ENCODE measurements at places on chromosomes 5 and 9.

GRCh38 chr5:73960426-73960825 lies 334.4 kb downstream of the ARHGEF28 start:
- no peak for DNase-seq

DNA sequence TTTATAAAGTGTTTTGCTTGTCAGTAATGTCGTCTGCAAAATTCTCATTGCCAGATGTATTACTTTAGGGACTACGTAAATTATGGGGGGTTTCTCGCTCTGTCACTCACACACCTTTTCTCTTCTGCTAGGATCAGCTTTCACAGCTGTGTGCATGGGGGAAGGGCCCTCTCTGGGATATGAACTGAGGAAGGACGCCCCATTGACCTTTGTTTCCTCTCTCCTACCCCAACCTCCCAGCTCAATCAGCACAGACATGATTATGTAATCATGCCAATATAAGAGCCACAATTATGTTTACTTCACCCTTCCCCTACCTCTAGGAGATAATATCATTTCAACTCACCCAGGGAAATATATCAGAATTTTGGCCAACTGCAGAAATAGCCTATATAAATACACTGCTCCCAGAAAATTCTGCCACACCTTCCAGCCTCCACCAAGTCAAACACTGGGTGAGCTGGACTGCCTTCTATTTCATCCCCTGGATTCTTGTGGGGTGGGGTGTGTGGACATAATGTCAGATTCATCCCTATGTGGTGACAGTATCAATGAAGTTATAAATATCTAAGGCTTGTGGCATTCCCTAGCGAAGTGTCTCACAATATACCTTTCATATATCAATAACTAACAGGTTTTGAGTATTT lies 12.6 kb upstream of the SEMA5A start:
- DNase-seq, result no peak

GRCh38 chr9:121786998-121787422 lies 135.6 kb downstream of the DAB2IP start:
- no peak for DNase-seq

DNA sequence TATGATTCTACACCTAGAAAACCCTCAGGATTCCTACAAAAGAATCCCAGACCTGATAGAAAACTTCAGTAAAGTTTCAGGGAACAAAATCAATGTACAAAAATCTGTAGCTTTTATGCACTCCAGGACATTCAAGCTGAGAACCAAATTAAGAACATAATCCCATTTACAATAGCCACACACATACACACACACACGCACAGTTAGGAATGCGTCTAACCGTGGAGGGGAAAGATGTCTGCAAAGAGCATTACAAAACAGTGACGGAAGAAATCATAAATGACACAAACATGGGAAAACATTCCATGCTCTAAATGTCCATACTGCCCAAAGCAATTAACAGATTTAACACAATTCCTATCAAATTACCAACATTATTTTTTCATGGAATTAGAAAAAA lies 51.4 kb upstream of the CAST start:
- DNase-seq, result no peak

GRCh38 chr9:70257991-70258691 lies 637 bp upstream of the SMC5 start:
- DNase-seq, result no peak

DNA sequence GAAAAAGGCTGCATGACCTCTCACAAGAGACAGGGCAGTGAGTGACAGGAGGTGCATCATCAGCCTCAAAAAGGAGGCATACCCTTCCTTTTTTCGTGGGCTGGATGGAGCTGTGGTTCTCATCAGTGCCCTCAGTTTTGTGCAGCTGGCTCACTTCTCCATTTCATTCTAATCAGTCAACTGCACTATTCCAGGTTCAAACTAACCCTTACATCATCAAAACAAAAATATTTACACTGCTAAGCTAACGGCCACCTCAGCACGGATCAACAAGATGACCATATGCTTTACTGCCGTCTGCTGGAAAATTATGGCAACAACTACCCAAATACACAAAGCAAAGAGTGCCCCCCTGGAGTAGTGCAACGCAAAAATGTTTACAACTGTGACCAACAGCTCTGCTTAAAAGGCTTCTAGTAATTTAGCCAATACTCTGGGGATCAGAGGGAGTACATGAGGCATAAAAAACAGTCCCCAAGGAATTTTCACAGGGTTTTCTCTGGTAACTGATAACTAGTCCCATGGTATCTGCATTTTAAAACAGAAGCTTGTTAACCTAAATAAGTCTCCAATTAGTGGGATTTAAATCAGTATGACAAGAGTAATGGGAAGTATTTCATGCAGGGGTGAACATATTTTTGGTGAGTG lies 10.8 kb downstream of the KCNV2 start:
- no peak for DNase-seq

- DNase-seq, result no peak
Observed at GRCh38 chr5:168299372-168299771, 7.9 kb downstream of the WWC1 start.

DNA sequence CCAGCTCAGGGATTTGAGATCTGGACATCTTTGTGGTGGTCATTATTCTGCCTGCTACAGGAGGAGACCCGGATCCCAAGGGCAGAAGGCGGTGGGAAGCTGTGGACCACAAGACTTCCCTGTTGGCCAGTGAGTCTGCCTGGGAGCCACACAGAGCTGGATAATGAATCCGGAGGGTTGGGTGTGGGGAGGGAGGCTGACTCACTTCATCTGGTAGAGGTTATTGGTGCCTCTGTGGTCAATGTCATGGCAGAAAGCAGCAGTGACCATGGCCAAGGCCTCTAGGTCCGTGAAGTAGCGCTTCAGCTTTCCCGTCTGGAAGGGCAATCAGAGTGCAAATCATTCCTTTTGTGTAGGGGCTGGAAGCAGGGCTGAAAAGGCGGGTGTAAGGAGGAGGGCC lies 58.5 kb downstream of the PDE6A start:
- no peak for DNase-seq

GRCh38 chr9:2957656-2958200 lies 113.8 kb upstream of the PUM3 start:
- no peak for DNase-seq

DNA sequence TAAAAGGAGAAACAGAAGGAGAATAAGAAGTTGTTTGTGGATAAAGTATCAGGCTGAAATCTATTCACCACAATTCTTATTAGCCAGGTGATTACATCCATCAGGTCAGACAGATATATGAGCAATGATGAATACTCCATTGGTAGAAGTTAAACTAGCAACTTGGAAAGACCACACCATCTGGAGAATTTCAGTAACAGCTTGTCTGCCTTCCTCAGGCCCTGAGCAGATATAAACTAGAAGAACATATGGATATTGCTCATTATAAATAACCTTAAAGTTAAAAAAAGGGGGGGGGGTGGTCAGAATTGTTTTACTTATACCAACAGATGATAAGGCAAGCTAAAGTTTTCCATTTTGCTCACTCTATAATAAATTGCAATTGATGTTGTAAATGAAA lies 10.4 kb downstream of the DAB2 start:
- no peak for DNase-seq

DNA sequence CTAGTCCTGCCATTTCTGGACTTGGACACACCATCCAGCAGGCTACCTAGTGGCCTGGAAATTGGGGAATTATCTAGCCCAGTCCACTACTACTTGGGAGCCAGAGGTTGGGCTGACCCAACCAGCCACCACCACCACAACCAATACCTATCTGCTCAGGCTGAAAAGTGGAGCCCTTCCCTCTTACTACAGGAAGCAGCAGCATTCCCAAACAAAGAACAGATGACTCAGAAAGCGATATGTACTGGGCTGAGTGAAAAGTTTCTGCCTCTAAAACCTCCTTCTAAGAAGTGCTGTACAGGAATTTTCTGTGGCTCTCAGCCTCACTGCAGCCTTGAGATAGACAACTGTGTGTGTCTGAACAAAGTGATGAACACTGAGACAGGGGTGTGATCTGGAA lies 279.4 kb downstream of the CDH10 start:
- no peak for DNase-seq

GRCh38 chr9:97923529-97924108 lies 1.3 kb upstream of the TRMO start:
- peak; percentile 49 for DNase-seq

DNA sequence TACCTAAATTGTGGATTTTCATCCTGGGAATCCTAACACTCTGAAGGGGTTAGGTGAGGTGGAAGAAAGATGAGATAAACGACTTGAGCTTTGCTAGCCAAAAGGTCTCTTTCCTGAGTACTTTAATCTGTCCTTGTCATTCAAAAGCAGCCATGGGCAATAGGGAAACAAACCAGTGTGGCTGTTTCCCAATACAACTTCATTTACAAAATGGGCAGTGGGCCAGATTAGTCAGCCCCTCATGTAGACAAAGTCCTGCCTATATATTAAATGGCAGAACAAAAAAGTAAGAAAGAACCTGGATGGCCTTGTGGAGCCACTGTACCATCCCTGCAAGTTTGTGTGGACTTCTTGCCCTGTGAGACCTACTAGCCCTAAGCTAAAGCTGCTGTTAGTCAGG lies 51.0 kb upstream of the NFIL3 start:
- no peak for DNase-seq

GRCh38 chr9:133112663-133113026 lies 8.4 kb downstream of the RALGDS start:
- no peak for DNase-seq

GRCh38 chr5:34867660-34868059 lies 28.7 kb downstream of the TTC23L start:
- DNase-seq, result no peak

GRCh38 chr9:123725389-123725788 lies 204.5 kb downstream of the DENND1A start:
- no peak for DNase-seq
